ENCODE measurements at places on chromosomes 12 and 14.

GRCh38 chr12:125187148-125187745, 122.0 kb downstream of the AACS start:
- no peak for DNase-seq

- DNase-seq = no peak
Measured at GRCh38 chr14:78446807-78447206, 276.6 kb downstream of the NRXN3 start.

GRCh38 chr12:56230432-56231183, 757 bp downstream of the SLC39A5 start:
- no peak for DNase-seq

DNA sequence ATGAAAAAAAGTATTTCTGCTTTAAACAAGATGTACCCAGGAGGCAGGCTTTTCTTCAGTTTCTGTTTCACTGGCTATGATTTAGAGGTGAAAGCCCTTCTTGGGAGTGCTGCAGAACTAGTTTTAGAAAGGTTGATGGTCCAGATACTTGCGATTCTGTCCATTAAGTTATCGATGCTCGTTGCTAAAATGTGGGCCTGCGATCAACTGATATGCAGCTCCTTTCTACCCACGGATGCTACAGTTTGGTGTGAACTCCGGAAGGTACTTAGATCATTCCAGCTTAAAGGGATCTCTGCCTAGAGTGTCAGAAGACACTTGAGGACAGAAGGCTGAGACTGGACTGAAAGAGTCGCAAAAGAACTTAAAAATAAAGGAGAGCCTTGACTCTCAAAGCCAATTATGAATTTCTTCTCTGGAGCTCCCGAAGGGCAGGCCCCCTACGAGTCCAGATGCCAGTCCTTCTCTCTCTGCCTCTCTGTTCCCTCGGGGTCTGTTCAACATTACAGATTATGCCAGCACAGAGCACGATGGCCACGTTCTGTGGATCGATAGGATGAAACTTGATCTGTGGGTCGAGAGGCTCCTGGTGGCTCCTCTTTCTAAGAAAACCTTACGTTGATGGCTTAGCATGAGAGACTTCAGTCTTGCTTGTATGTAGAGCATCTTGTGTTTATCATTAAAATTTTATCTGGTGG, 40.0 kb downstream of the FBXW8 start:
- DNase-seq = no peak

- no peak for DNase-seq
Measured at GRCh38 chr12:52243259-52243855, 10.3 kb downstream of the KRT7 start.

DNA sequence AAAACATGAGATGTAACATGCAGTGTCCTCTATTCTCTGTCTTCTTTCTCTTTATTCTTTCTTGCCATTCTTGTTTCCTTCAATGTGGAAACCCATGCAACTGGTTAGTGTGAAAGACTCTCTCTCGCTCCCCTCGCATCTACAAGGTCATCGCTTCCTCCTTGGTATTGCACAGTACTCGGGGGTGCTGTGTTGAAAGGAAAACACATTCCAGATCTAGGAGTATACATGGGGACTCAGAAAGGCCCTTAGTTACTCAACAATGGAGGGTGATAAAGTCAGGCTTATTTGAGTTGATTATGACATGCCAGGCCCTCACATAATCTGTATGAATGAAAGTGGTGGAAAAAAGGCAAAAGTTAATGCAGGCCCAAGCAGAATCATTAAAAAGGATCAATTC, 75.5 kb upstream of the OVCH1 start:
- no peak for DNase-seq

DNA sequence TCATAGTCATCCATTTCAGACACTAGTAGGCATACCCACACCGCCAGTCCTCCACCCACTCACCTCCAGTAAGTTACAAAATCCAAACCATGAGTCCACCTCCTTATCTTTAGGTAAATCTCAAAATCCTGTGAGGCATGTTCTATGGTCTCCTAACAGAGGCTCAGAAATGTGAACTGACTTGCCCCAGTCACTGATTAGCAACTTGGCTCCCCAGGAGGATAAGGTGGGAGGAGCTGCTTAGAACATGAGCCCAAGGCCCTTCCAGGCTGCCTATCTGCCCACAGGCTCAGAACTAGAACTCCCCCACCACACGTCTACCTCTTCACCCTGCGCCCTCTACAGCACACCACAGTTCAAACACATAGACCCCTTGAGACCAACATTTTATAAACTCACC, 19.9 kb downstream of the SETD3 start:
- no peak for DNase-seq

DNA sequence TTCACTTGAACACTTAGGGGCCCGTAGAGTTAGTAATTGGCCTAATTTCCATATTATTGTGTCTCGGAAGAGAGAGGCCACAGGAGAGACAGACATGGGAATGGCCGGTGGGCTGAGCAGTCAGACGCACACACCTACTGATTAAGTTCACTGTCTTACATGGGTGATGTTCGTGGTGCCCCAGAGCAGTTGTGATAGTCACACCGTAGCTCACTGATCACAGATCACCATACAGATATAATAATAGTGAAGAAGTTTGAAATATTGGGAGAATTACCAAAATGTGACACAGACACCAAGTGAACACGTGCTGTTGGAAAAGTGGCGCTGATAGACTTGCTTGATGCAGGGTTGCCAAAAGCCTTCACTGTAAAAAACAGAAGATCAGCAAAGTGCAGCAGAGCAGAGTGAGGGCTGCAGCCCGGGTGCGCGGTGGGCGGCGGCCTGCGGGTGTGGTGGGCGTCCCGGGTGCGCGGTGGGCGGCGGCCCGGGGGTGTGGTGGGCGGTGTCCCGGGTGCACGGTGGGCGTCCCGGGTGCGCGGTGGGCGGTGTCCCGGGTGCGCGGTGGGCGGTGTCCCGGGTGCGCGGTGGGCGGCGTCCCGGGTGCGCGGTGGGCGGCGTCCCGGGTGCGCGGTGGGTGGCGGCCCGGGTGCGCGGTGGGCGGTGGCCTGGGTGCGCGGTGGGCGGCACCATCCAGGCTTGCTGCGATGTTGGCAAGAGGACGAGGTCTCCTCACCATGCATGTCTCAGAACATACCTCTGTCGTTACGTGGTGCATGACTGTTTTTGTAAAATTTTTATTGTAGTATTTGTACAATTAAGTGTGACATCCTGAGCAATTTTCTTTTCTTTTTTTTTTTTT, 34.3 kb upstream of the TEX22 start:
- peak; percentile 60 for DNase-seq

DNA sequence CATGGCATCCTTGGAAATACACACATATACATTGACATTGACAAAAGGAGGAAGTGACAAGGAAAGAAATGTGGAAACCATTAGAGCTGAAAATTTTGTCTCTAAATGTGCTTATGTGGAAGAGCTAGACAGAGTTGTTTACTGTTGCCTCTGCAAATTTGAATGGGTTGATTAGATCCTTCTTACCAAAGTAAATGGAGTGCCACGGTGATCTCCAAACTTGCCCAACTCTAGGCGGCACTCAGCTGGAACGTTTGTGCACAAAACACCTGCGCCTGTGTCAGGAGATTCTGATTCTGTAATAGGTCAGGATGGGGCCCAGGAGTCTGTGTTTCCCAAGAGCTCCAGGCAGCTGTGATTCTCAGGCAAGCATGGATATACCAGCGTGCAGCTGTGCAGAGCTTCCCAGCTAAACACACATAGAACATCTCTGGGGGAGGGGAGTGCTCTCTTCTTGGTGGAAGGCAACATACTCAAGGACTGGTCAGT, 77.8 kb upstream of the BDKRB2 start:
- no peak for DNase-seq

- DNase-seq = no peak
Measured at GRCh38 chr14:62308891-62309290, 546.7 kb downstream of the SNAPC1 start.

DNA sequence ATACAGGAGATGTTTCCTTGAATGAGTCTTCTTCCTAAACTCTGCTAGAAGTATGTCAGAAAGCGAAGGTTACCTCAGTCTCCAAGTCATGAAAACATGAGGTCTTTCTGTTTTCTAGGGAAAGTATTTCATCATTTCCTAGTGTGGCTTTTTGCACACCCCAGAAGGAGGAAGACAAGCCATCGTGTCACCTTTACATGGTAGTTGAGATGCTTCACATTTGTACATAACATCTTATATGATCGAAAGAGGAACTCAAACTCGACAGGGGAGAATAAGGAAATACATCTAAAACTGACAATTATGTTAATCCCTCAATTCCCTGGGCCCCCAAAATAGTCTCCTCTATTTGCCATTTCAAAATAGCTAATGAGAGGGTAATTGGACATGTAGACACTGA, 214.1 kb upstream of the PLEKHG7 start:
- DNase-seq = no peak

DNA sequence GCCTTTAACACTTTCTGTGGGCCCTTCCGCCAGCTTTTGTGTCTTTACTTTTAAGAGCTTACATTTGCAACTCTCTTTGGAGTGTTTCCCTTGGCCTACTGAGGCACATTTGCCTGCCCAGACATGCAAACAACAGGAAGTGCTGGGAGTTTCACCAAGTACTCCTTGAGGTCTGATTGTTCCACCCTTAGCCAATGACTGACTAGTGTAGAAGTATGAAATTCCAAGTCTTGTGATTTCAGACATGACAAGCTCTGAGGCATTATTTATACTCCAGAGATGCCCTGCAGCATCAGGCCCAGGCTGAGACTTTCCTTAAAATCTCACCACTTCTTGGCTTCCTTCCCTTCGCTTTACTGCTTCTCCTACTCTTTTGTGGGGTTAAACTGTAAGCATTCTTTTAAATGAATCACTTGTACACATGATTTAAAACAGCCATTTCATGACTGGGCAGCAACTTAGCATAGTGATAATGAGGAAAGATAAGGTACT, 174.1 kb downstream of the SLC6A15 start:
- no peak for DNase-seq

DNA sequence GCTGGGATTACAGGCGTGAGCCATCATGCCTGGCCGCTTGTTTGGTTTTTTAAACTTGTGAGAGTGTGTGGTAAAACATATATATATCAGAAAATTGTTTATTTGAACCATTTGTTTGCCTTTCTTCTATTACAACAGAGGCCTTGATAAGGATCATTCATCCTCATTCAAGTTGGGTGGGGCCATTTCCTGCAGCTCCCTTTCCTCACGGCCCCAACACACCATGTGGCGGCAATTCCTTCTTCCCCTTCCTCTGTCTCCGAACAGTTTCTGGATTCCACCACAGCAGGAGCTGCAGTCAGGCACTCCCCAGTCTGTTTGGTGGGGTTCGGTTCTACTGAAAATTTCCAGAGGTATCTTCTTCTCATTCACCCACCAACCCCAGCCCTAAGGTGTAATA, 42.0 kb upstream of the RASSF3 start:
- no peak for DNase-seq

- no peak for DNase-seq
Measured at GRCh38 chr12:23760495-23760894, 189.0 kb downstream of the SOX5 start.

GRCh38 chr12:115660211-115660805, 617.2 kb downstream of the MED13L start:
- DNase-seq = no peak

DNA sequence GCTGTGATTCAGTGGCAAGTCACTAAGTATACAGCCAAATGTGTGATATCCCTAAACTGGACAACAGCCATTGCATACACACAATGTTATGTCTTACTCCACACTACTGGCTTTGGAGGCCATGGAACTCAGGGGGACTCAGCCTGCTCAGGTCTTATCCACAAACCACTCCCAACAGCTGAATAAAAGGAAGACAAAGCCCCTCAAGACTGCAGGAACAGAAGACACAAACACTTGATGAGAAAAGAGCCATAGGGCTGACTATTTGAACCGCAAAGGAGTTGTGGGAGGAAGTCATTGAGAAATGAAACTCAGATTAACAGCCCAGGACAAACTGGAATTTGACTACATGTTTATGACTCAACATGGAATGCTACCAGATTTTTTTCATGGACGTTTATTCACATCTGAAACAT, 40.9 kb downstream of the PTGER2 start:
- no peak for DNase-seq

DNA sequence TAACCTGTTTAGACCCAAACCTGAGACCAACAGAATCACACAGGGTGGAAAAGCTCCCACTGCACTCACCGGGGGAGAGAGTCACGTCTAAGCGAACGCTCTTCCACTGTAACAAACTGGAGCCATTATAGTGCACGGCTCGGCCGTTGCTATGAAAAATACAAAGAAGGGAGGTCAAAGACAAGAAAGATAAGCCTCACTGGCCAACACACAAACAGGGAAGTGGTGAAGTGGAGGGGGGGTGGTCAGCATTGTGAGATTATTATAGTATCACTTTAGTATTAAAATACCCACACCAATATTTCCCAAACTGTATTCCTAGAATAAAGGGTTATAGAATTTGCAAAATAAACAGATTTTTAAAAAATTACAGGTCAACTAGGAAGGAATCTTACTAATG, 90.9 kb downstream of the TRAFD1 start:
- DNase-seq = no peak

DNA sequence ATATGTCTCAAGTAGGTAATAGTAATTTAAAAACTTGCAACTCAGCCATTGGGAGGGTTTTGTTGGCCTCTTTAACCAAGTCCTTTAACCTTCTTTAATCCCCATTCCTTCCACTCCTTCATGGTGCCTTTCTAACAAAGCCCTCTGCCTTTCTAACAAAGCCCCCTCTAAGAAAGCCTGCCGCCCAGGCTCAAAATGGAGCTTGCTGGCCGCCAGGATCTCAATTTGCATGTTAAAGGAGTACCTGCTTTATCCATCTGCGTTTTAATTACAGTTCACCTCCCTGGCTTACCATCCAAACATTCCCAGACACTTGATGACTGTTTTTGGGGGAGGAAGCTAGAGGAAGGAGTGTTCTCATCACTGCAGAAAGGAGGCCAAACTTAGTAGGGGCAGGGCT, 183.4 kb downstream of the PTPN11 start:
- DNase-seq = no peak

- no peak for DNase-seq
Measured at GRCh38 chr12:91896286-91897024, 249.2 kb downstream of the BTG1 start.

- DNase-seq = no peak
Measured at GRCh38 chr12:77973579-77973978, 142.9 kb downstream of the NAV3 start.

DNA sequence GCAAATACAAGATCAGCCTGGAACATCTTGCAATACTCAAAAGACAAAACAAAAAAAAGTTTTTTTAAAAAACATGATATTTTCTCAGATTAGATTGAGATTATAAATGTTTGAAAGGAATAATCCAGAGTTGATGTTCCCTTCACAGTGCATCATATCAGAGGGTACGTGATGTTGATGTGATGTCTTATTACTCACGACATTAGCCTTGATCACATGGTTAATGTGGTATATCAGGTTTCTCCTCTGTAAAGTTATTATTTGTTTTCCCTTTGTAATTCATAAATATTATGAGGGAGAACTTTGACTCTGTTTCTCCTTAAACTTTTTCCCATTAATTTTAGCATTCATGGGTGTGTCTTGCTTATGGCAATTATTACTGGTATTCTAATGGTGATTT, 26.6 kb downstream of the LIMA1 start:
- DNase-seq = no peak

GRCh38 chr14:79663453-79663852, 547.9 kb downstream of the DIO2 start:
- no peak for DNase-seq

Measured in CD4-positive, alpha-beta T cell treated with Interleukin-10 for 1 hour (primary cell).